ENCODE measurements at places on chromosomes 1 and 21. TPM values are rescaled to one million over a fixed set of nuclear protein-coding genes. Genes with fewer than 3 reads are reported as not detected.

PRRC2C gene
- total RNA-seq: 278 TPM

CRNN gene
- total RNA-seq: not detected

ACKR1 gene
- total RNA-seq: not detected

DSTYK gene
- 27.6 TPM for total RNA-seq

RSPH1 gene
- not detected for total RNA-seq

SPRR2B gene
- not detected for total RNA-seq

CELA3B gene
- not detected for total RNA-seq

RNF186 gene
- not detected for total RNA-seq

TTC22 gene
- 1.6 TPM for total RNA-seq

AMY2A gene
- not detected for total RNA-seq

WNT9A gene
- not detected for total RNA-seq

WNT3A gene
- not detected for total RNA-seq

ZFYVE9 gene
- 4.3 TPM for total RNA-seq

AZIN2 gene
- 1.4 TPM for total RNA-seq

ADGRL2 gene
- total RNA-seq: 0.17 TPM

B3GALT5 gene
- not detected for total RNA-seq

ELAPOR1 gene
- 32.0 TPM for total RNA-seq

CIART gene
- total RNA-seq: 6.0 TPM

ENAH gene
- total RNA-seq: 0.33 TPM

HJV gene
- total RNA-seq: not detected

UBE2U gene
- total RNA-seq: not detected

TMCO4 gene
- 12.1 TPM for total RNA-seq

ERG gene
- total RNA-seq: 0.14 TPM

TNFSF4 gene
- 1.9 TPM for total RNA-seq

OR2T35 gene
- total RNA-seq: not detected

FCRL1 gene
- not detected for total RNA-seq

ATP6V0B gene
- total RNA-seq: 181 TPM

CAPZA1 gene
- 241 TPM for total RNA-seq

ANGPTL7 gene
- not detected for total RNA-seq

PRAMEF5 gene
- not detected for total RNA-seq

ITSN1 gene
- 4.8 TPM for total RNA-seq

C8B gene
- not detected for total RNA-seq

FMOD gene
- 1.9 TPM for total RNA-seq

ATP1A4 gene
- total RNA-seq: not detected

C1orf116 gene
- not detected for total RNA-seq

GPR3 gene
- 3.3 TPM for total RNA-seq

ZMYND12 gene
- total RNA-seq: 0.12 TPM

ZNF593OS gene
- total RNA-seq: not detected

HHIPL2 gene
- total RNA-seq: 0.19 TPM

LPAR3 gene
- total RNA-seq: 0.21 TPM

GREM2 gene
- total RNA-seq: 0.05 TPM

CAPN8 gene
- not detected for total RNA-seq

ADORA1 gene
- total RNA-seq: not detected
